Naive thymus-derived CD4-positive, alpha-beta T cell (primary cell): ENCODE measurements at places on chromosomes 16 and 17.

- DNase-seq = no peak
Measured at GRCh38 chr17:77317091-77317750, 176.5 kb downstream of the SEC14L1 start.

GRCh38 chr17:903691-904481 lies 75.7 kb downstream of the NXN start:
- DNase-seq = no peak

DNA sequence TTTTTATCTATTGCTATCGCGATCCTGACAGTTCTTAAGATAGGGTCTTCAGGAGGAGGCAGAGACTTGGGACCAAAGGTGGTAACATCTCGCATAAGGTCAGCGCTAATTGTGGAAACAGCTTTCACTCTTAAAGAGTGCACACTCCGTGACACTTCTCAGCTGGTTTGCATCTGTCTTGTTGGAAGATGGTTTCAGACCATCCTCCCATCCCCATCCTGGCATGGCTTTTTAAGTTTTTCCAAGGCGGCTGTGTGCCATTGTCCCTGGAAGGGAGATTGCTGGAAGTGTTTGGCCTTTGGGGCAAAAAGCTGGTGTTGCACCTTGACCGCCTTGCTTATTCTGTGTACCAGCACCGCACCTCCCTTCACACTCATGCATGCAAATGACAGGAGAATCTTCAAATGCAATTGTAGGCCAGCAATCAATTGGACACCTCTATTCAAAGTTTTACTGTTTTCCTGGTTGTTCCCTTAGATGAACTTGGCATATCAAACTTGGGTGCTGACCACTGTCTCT lies 1.5 kb downstream of the SOCS7 start:
- no peak for DNase-seq

GRCh38 chr17:47850692-47851573 lies at the start of gene SP6:
TSS of gene SP6 (minus strand) at chr17:47851163. CDS start at chr17:47848429, 2,734 bp downstream.
- peak; percentile 24 for DNase-seq

DNA sequence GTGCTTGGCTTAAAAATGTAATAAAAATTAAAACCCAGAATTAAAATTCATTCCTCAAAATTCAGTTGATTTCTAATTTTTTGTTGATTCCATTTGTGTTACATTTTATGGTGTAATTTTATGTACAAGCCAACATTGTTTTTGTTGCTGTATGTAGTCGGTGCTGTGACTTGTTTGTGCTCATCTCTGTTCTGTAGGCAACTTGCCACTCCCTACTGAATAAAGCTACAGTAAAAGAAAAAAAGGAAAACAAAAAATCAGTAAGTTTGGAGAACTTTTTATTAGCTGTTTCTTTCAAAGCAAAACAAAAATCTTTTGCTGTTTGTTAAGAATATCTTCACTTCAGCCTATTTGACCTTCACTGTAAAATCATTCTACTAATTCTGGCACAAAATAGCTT lies 44.3 kb downstream of the OMG start:
- DNase-seq = no peak

- DNase-seq = no peak
Measured at GRCh38 chr17:60678118-60678444, 430 bp downstream of the BCAS3 start.

- no peak for DNase-seq
Measured at GRCh38 chr16:52572656-52573055, 25.7 kb upstream of the TOX3 start.

GRCh38 chr17:12227547-12227946 lies 206.9 kb downstream of the MAP2K4 start:
- no peak for DNase-seq

DNA sequence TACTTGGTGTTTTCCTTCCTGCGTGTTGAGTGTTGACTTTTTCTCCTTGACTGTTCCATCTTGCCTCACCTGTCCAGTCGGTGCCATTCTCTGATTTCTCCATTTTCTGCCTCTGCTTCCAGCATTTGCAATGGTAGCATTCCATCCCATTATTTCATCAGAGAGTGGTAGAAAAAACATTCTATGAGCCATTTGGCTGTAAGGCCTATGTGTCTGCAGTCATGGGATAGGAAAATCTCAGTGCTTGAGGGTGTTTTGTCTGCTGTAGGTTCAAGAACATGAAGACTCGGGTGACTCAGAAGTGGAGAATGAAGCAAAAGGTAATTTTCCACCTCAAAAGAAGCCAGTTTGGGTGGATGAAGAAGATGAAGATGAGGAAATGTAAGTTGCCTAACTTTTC lies 2.7 kb downstream of the UTP18 start:
- no peak for DNase-seq
